Femur (tissue), 1 donor: ENCODE measurements at places on chromosomes 5 and 9.

DNA sequence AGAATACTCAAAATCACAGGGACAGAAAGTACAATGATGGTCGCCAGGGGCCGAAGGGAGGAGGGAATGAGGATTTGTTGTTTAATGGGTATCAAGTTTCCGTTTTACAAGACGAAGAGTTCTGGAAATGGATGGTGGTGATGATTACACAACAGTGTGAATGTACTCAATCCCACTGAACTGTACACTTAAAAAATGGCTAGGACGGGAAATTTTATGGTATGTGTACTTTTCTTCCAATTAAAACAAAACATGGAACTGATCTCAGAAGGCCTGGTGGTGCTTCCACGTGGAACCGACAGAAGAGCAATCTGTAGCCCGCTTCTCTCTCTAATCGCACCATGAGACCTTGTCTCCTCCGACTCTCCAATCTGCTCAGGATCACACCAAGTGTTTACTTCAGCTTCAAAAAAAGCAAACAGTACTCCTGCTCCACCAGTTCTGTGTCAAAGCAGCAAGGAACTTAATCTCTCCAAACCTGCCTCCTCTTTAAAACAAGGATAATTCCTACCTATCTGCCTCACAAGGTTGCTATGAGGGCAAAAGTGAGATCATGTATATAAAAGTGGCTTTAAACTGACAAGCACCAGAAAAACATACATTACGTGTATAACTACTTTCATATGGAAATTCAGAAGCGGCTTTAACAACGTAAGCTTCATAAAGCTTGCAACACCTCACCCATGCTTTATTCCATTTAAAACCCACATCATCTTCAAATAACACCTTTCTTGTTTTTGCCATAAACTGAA lies 2.1 kb downstream of the ECPAS start:
- no peak for DNase-seq

- no peak for DNase-seq
Measured at GRCh38 chr5:176883700-176884570, 15.2 kb downstream of the HK3 start.

DNA sequence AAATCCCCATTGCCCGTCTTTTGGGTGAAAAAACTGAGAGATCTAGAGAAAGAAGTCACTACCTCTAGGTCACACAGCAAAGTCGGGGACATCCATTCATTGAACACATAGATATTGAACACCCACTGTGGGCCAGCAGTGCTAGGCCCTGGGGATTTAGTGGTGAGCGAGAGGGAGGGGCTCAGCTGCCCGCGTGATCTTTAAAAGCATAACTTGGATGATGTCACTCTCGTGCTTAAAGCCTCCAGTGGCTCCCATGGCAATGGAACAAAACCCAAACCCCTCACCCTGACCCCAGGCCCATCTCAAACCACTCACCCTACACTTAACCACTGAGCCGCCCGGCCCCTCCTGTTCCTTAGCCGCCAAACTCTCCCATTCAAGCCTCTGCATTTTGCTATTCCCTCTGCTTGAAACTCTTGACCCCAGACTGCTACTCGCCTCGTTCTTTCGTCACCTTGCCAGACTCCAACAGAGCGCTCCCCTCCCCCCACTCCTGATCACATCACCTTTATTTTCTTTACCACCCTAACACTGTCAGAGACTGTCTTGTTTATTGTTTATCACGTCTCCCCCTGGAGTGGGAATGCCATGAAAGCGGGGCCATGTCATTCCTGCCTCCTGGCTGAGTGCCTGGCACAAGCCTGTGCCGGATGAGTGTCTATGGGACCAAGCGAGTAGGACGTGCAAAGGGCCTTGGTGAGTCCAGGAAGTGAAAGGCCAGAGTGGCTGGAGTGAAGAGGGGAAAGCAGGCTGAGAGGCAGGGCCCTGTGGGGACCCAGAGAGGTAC lies 710 bp upstream of the PIP5KL1 start:
- no peak for DNase-seq

DNA sequence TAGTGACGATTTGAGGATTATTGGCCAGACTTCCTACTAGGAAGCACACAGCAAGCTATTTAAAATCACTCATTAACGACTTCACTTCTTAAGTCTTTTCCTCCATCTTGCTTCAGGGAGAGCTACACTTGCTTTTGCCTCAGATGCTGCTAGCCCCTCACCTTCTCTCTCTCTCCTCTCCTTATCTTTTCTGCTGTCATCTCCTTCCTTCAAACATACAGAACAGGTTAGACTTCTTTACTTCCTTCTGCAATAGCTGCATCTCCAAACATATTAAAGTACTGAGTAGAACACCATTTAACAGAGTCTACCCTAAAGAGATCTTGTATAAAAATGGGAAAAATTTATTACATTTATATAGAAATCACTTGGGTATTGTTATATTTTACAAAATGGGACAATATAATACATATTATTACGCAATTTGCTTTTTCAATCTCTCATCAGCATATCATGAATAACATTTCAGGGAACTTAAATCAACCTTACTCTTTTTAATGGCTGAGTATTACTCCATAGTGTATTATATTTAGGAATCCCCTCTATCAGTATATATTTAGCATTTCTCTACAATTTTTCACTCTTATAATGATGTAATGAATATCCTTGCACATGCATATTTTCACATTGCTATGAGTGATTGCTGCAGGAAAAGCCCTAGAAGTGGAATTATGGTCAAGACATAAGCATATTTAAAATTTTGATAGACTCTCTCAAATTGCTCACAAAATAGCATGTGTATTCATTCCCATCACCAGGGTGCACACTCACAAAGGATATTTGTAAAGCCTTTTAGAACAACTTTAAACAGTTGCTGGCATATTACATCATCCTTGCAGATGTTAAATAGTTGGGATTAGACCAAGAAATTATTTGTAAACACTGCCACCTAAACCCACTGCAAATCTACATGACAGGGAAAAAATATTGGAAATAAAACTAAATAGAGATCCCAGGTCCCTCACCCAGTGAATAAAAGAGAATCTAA lies 164.5 kb upstream of the NFIB start:
- no peak for DNase-seq

DNA sequence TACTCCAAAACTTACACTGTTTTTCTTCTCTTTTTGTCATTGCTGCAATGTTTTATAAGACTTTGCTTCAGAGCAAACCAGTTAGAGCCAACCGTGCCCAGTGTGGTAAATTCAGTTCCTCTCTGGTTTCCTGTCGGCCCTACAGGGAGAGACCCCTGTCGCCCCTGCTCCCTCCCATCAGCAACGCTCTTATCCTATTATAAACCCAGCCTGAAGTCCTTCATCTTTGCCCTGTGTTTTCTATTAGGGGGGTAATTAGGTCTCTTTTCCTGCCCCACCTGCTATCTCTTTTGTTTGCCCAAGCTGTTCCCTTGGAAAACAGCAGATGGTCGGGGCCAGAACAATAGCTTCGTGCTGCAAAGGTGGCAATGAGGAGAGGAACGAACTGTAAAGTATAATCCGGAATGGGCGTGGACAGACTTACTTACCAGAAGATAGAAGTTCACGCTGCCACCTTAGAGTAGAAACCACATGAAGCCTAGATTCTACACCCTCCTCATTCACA lies 21.4 kb upstream of the OTULINL start:
- no peak for DNase-seq

DNA sequence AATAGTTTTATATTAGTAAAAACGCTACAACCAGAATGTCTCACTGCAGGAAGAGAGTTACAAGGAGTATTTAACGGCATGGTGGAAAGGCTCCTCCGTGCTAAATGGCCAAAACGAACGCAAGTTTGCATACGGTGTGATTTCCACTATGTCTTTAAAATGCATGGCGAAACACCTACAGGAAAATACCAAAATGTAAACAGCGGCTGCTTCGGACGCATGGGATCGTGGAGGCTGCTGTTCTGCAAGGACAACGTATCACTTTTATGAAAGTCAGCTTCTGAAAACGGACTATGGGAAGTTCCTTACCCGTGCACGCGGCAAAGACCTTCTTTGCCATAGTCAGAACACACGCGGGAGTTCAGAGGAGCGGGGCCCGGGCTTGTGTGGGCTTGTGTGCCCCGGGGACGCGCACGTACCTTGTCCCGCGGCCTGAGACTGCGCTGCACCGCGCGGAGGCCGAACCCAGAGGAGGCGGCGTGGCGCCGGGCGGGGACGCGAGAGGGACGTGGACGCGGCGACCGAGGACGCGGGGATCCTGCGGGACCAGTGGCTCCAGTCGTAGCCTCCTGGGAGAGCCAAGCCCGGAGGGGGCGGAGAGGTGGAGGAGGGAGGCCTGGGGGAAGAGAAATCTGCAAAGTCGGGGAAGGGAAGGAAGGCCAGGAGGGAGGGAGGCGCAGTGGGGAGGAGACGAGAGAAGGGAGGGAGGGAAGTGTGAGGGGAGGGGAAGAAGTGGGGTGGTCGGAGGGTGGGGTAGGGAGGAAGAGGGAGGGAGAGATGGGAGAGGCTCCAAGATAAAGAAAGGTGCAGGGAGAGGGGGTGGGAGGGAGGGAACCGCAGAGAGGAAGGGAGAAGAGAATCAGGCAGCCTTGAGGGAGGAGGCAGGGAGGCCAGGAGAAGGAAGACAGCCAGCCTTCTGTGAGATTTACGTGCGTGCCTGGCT lies at the start of gene CMBL:
CMBL (minus strand) TSS at position 697 of the 943 bp plus-strand sequence. CDS start 17,140 bp downstream, outside the sequence.
- DNase-seq: peak; percentile 51
